Stimulated activated CD8-positive, alpha-beta memory T cell treated with anti-CD3 and anti-CD28 coated beads, Interleukin-15, amount 100 ng/mL, for 4 hours (primary cell): ENCODE measurements at places on chromosomes 7 and 10.

GRCh38 chr10:110326351-110327032, 21.8 kb upstream of the SMNDC1 start:
- no peak for DNase-seq

- no peak for DNase-seq
Measured at GRCh38 chr7:125641884-125642283, 712.3 kb upstream of the POT1 start.

- DNase-seq = no peak
Measured at GRCh38 chr10:112376396-112376790, 2.5 kb downstream of the ACSL5 start.

- no peak for DNase-seq
Measured at GRCh38 chr10:128109707-128110106, 16.5 kb downstream of the MKI67 start.

DNA sequence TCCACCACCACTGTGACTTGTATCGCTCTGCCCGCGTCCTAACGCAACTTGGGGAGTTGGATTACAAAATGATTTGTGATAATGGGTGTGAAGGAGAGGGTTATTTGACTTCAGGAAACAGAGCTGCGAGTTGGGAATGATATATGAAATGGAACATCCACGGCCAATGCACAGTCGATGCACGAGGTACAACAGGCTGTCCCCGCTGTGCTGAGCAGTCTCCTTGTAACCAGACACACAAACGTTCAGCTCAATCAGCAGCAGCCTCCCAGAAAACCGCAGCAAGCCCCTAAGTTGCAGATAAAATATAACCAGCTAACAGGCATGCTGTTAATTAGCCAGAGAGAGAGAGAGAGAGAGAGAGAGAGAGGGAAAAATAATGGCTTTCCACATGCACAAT, 332.7 kb upstream of the MGMT start:
- DNase-seq = no peak

DNA sequence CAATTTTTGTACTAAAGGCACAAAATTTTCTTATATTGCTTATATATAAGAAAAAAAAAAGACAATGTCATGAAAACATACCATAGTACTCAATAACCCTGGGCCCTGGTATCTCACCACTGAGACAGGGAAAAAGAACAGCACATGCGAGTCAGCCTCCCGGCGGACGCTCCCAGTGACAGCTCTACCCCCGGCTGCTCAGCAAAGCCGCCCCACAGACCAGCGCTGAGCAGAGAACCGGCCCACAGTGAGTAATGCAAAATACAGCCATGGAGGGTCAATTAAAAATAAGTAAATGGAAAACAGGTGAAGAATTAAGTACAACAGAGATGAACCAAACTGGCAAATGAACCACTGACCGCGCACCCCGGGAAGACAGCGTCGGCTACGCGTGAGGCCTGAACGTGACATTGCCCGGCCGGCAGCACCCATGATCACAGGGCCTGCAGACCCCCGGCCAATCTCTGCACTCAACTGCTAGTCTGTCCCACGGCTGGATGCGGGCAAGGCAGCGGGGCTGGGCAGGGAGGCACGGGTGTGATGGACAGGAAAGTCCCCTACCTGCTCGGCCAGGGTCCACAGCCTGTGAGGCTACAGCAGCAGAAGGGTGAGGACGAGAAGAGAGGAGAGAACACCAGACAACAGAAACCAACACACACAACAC, 175.9 kb downstream of the ZMYND11 start:
- DNase-seq = no peak

DNA sequence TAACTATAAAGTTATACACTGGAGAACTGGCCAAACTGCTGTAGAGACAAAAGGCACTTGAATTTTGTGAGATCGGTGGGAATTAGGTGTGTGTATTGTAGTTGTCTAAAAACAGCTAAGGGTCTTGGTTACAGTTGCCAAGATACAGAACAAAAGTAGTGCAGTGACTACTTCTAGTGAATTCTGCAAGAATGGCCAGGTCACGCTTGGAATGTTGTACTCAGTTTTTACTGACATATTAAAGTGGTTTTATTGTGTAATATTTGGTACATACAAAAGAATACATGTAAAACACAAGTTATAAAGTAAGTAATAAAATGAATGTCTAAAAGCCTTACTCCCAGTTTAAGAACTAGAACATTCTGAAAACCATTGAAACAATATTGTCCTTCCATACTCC, 42.4 kb downstream of the PRPF18 start:
- no peak for DNase-seq

DNA sequence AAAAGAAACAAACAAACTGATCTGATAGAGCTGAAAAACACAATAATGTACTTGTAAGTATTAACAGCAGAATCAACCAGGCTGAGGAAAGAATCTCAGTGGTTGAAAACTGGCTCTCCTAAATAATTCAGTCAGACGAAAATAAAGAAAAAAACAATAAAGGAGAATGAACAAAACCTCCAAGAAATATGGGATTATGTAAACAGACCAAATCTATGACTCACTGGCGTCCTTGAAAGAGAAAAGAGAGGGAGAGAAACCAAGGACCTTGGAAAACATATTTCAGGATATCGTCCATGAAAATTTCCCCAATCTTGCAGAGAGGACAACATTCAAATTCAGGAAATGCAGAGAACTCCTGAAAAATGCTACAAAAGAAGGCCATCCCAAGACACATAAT, 62.9 kb downstream of the FBXL13 start:
- no peak for DNase-seq

- DNase-seq = no peak
Measured at GRCh38 chr10:4243651-4244050, 458.6 kb upstream of the KLF6 start.

DNA sequence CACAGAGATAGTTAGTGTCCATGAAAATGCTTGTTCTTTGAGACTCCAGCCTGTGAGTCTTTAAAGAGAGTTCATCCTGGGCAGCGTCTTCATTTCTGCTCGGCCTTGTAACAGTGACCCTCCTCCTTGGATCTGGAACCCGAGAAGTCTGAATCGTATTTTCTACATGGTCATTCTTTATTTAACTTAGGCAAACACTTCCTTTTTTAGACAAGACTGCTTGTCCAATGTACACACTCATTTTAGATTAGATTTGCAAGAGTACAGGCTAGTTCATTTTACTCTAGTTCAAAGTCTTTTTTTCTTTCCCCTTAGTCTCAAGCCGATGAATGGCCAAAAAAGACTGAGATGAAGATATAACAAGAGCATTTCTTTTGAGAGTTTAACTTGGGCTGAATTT, 133.5 kb downstream of the CHN2 start:
- no peak for DNase-seq

- no peak for DNase-seq
Measured at GRCh38 chr10:131418681-131419080, 107.2 kb upstream of the TCERG1L start.

GRCh38 chr7:2465928-2466327, 10.3 kb downstream of the GRIFIN start:
- no peak for DNase-seq

DNA sequence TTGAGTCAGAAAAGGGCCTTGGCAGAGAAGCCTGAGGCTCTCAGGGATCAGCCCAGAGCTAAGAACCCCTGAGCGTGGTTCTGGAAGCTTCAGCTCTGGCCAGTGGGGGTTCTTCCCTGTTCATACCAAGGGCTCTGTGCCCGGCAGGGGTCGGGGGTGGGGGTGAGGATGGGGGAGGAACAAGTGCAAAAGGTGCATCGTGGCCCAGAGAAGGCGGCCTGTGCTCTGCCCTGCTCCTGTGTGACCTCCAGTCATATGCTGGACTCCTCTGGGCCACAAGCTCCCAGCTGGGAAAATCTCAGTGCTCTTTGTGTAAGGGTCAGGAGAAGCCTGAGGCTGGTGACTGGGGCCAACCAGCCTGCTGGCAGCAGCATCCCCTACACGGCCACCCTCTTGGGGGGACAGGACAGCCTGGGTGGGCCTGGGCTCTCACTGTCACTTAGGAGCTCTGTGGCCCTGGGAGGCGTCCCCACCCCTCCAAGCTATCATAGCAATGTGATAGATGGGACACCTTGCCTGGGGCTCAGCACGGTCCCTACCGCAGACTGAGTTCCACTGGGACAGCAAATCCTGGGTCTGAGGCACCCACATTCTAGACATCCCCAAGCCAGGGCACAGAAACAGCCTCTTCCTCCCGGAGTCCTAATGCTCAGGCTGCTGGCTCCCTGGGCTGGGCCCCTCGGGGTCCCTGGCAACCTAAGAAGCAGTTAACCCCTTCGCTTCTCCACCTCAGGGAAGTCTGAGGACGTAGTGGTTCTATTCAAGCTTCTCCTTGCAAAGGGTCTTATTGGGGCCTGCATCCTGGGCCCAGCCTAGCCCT, 2.5 kb downstream of the MMRN2 start:
- DNase-seq = no peak

DNA sequence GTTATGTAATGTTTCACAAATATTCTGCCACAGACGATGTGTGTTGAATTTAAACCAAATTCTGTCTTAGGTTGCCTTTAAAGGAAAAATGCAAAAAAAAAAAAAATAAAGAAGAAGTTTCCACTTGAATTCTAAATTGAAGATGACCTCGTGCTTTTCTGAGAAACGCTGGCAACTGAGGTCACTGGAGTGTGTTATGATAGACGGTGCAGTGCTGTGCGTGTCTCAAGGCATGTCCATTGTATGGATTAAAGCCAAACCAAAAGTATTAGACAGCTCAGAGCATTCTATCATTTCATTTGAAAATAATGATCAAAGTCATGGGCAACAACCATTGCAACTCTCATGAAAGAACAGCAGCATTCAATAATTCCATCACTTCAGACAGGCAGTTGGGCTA, 483.9 kb downstream of the GRM8 start:
- no peak for DNase-seq

GRCh38 chr7:126236261-126236660, 1016.5 kb downstream of the GRM8 start:
- no peak for DNase-seq
